ENCODE measurements at places on chromosomes 5 and 9.

- no peak for DNase-seq
Measured at GRCh38 chr5:86095092-86095491, 522.6 kb upstream of the COX7C start.

DNA sequence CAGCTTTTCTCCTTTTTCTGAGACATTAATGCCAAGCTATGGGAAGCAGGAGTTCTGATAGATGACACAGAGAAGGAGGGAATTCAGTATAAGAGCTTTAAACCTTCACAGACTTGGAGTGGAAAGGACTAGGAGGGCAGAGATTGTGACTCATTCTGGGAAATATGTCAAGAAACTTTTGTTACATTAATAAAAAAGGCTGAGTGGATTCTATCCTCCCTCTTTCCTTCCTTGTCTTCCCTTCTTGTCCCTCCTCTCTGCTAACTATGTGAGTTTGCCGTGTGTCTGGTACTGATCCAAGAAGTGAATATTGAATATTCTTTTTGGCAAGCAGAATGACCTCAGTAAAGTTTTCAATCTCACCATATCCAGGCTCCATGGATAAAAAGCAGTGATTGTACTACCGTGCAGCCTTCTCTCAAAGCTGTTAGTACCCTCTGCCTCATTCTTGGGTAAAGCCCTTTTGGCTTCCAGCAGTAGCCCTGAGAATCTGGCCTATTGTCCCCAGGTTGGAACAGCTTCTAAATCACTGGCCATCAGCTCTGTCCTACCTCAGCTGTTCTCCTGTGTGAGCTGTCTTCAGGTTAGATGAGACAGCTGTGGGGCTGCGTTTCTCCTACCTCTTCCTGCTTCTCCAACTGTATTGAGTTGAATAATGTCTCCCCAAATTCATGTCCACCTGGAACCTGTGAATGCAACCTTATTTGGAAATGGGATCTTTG lies 73.9 kb downstream of the ATG10 start:
- peak; percentile 24 for DNase-seq

- DNase-seq = no peak
Measured at GRCh38 chr9:101209670-101210069, 175.1 kb downstream of the BAAT start.

- no peak for DNase-seq
Measured at GRCh38 chr5:118257066-118257465, 731.3 kb downstream of the DTWD2 start.

DNA sequence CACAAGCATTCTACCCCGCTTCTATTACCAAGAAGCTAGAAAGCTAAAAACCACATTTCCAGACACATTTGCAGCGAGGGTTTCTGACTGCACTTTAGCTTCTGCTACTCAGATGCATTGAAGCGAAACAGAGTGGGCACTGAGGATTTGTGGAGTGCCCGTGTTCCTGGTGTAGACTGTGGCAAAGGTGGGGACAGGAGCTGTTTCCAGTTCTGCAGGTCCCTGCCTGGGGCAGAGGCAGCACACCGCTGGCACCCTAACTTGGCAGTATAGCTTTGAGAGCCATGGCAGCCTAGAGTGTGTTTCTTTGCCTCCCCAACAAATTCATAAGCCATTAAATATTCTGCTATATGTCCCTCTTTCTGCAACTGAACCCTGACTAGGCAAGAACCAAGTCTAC lies 108.6 kb upstream of the SPOCK1 start:
- no peak for DNase-seq

DNA sequence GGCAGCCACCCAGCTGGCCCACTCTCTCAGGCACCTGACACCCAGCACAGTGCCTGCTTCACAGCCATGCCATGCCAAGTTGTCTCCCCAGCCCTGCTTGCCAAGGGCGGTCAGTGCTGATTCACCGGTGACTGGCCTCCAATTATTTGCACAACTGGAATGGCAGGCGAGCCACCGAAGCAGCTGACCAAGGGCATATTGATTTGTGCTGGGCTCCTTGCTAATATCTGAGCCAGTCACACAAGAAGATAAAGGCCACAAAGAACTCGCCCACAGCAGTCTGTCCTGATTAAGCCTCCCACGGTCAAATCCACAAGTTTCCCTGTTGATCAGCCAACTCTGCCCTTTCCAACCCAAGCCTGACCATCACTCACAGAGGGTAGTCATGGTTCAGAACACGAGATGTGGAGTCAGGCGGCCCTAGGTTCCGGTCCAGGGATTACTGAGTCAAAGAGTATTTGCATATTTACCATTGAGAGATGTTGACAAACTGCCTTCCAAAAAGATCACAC lies 6.4 kb upstream of the EEIG1 start:
- no peak for DNase-seq
